Omental fat pad (tissue), 4 donors: ENCODE measurements at places on chromosomes 7 and 10. TPM values are rescaled to one million over a fixed set of nuclear protein-coding genes. Genes with fewer than 3 reads are reported as not detected.

The GPR15LG gene
- total RNA-seq, result not detected

The PTPRZ1 gene
- total RNA-seq, result 0.32 TPM

The SPDYE1 gene
- not detected for total RNA-seq

DNA sequence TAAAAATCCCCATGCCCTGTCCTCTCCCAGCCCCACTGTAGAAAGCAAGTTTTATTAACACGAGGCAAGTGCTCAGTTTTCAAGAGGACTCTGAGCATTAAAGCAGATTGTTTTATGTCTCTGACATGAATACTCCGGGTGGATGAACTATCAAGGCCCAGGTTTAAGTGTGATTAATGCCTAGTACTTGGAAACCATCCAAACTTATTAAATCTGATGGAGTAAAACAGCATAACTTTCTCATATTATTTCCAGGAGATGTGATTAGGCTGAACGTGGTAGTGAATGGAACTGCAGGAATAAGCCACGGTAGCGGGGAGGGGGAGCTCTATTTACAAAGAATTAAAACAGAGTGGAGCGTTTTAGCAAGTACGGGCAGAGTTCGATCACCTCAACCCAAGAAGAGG, 144.2 kb upstream of the RNF32 start:
- no peak for DNase-seq

GRCh38 chr7:81769891-81770727, at the start of gene HGF:
HGF (minus strand) TSS chr7:81770047; CDS start chr7:81769971, 76 bp downstream.
- DNase-seq, result peak; percentile 29

DNA sequence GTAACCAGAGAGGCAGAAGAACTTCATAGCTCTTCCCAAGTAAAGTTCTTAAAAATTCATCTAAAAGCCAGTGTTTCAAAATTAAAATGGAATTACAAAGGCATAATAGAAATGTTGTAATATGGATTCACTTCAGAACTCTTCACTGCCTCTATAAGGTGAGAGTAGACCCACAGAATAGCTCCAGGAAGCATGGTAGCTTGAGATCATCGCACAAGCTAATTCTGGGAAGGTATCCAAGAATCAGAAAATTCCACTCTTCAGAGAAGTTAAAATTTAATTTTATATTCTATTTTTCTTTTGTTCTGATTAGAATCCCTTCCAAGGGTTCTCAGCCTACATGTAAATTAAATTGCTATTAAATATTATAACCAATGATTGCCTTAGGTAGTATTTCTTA, 1.5 kb upstream of the DHX32 start:
- DNase-seq, result no peak

DNA sequence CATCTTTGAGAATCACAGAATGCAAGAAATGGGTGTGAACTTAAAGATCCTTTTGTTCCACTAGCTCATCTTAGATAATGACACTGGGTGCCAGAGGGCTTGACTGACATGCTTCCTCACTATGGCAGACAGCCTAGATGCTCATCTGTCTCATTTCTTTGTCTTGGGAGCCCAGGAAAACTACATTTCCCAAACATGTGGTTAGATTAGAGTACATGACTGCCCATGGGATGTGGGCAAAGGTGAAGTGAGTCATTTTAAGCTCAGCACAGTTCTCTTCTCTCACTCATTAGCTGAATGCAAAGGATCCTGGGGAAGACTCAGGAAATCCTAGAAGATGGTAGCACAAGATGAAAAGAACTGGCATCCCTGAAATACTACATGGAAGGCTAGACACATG, 32.5 kb upstream of the TBX20 start:
- no peak for DNase-seq

GRCh38 chr10:56880606-56881005, 519.5 kb upstream of the ZWINT start:
- no peak for DNase-seq

- no peak for DNase-seq
Observed at GRCh38 chr7:98467570-98468312, 66.9 kb upstream of the BAIAP2L1 start.

- peak; percentile 13 for DNase-seq
Observed at GRCh38 chr7:459584-460373, 59.9 kb downstream of the PDGFA start.

GRCh38 chr10:58776568-58777318, 264.1 kb downstream of the BICC1 start:
- no peak for DNase-seq
